ENCODE measurements at places on chromosomes 3 and 15.

- DNase-seq, result no peak
Measured at GRCh38 chr15:84001655-84002054, 233.9 kb upstream of the GOLGA6L4 start.

DNA sequence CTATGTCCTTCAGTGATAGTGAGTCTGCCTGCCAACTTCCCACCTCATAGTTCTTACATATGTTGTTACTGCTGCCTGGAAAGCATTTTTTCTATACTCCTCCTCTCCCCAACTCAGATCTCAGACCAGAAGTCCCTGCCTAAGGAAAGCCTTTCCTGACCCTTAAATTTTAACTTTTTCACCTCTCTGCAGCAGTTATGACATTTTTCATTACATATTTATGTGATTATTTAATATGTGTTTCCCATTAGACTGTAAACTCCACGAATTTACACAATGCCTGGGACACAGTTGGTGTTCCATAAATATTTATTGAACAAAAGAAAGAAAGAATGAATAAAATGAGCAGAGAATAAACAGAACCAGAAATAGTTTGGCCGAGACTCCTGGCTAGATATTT is 125.5 kb downstream of the MITF start:
- no peak for DNase-seq

GRCh38 chr3:194871143-194871863 is 185.6 kb downstream of the FAM43A start:
- DNase-seq, result no peak

- DNase-seq, result no peak
Measured at GRCh38 chr3:138112362-138112761, 3.0 kb downstream of the DZIP1L start.

- no peak for DNase-seq
Measured at GRCh38 chr3:181952929-181953328, 241.2 kb downstream of the SOX2 start.

GRCh38 chr3:194582196-194582905 is 50.9 kb downstream of the TMEM44 start:
- no peak for DNase-seq

DNA sequence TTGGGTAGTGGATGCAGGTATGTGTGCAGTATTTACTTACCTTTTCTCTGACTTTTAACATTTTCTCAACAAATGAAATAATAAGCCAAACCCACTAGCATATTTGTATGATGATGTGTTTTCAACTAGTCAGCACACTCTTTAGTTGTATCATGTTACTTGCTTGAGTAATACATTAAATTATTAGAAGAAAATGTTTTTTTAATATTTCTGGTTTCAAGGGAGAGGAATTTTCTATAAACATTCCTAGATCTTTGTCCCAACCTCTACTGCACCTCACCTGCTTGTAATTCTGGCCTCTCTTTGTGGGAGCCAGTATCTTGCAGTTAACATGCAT is 161.8 kb upstream of the CBLB start:
- no peak for DNase-seq

GRCh38 chr3:164897342-164897741 is 181.0 kb downstream of the SI start:
- DNase-seq, result no peak

GRCh38 chr15:58473724-58474123 is 41.9 kb downstream of the LIPC start:
- no peak for DNase-seq

GRCh38 chr3:48468329-48468731 is 21.8 kb downstream of the ATRIP start:
- no peak for DNase-seq

- no peak for DNase-seq
Measured at GRCh38 chr3:6600237-6600636, 260.7 kb upstream of the GRM7 start.

GRCh38 chr3:167318996-167319615 is 61.0 kb downstream of the ZBBX start:
- no peak for DNase-seq

DNA sequence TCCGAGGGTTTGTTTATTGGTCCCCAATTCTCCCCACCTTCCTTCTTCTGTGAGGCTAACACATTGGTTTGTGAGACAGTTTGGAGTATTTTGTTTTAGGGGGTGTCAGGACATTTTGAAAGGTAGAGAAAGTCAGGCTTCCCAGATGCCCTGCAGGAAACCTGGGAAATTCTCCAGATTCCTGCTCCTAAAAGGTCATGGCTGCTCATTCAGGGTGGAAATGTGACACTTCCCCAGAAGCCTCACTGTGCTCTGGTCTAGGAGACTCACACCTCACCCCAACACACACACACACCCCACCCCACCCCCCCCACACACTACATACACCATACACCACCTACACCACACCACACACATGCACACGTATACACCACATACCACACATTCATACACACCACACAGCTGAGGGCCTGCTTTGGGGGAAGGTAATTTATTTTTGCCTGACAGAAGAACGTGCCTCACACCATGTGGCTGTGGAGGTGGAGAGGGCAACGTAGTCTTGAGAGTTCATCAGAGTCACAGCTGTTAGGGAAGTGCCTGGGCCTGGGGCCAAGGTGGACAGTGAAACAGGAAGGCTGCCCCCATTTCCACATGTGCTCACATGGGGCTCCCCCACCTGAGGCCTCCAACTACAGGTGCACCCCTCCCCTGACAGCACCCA is 40.4 kb upstream of the LIMD1 start:
- no peak for DNase-seq

DNA sequence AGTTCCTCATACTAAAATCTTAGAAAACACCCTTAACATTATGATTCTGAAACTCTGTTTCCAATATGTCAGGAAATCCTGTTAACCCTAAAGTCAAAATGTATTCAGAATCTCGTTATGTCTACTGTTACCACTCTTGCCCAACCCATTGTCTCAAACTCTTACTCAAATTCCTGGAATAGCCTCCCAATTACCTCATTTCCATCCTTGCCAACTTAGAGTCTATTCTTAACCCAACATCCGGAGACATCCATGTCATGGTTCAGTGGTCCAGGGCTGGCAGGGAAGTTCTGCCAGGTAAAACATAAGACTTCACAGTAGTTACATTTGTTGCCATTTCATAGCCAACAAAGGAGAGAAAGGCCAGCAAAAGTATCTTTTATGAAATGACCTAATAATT is 593.9 kb downstream of the PYDC2 start:
- no peak for DNase-seq

GRCh38 chr3:7106635-7107034 is 245.7 kb downstream of the GRM7 start:
- DNase-seq, result no peak

GRCh38 chr3:52404391-52404790 is 40.5 kb downstream of the SEMA3G start:
- DNase-seq, result no peak

- no peak for DNase-seq
Measured at GRCh38 chr3:129106320-129106719, 15.3 kb downstream of the RAB43 start.

GRCh38 chr3:155323063-155323666 is 29.7 kb upstream of the STRIT1 start:
- no peak for DNase-seq

- DNase-seq, result no peak
Measured at GRCh38 chr15:23411841-23412240, 35.2 kb downstream of the GOLGA6L2 start.

DNA sequence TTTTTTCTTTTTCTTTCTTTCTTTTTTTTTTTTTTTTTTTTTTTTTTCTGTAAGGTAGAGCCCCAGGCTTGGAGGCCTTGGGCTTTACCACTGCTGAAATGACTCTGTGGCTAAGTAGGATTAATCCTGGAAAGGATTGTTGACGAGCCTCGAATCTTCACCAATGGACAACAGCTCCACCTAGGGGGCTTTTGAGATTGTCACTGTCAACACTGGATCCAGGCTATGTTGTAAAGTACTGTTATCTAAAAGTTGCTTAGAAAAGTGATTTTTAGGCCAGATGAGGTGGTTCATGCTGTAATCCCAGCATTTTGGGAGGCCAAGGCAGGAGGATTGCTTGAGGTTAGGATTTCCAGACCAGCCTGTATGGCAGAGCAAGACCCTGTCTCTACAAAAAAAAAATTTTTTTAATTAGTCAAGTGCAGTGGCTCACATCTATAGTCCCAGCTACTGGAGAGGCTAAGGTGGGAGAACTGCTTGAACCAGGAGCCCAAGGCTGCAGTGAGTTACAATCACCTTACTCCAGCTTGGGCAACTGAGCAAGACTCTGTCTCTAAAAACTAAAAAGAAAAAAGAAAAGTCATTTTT is 41.6 kb downstream of the KLHL18 start:
- DNase-seq, result peak; percentile 18

DNA sequence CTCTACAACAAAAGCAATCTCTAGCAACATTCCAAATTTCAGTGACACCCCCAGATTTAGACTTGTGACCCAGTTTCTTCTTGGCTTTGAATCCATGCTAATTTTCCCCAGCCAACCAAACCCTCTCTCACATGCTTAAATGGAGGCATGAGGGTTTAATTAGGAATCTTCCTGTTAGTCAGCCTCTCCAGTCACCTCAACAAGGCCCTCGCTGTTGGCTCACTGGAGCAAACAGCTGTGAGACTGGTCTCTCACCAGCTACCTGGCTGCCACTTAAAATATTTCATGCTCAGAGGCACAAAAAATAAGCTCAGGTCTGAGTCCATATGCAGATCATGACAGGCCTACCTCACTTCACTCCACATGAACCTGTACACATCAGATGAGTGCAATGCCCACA is 630.4 kb upstream of the ADAMTS9 start:
- no peak for DNase-seq

- DNase-seq, result no peak
Measured at GRCh38 chr3:143220741-143221140, 101.2 kb downstream of the CHST2 start.

- no peak for DNase-seq
Measured at GRCh38 chr3:48275287-48276027, 34.6 kb downstream of the ZNF589 start.

GRCh38 chr15:57506422-57506821 is 85.3 kb upstream of the MYZAP start:
- DNase-seq, result no peak

GRCh38 chr3:160618878-160619277 is 53.5 kb upstream of the KPNA4 start:
- DNase-seq, result no peak

DNA sequence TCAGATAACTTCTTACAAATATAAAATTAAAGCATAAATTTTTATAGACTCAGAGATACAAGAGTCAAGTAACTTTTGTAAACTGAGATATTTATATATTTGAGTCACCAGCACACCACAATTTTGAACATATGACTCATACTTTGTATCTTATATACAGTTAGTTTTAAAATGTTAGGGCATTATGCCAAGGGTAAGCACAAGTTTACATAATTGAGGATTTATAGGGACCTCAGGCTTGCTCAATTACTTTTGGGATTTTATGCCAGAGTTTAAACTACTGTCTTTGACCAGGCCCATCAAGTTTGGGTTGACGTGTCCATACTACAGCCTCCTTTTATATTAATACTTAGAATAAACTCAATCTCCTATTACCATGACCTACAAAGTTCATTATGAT is 7.4 kb upstream of the FGF7 start:
- DNase-seq, result no peak

DNA sequence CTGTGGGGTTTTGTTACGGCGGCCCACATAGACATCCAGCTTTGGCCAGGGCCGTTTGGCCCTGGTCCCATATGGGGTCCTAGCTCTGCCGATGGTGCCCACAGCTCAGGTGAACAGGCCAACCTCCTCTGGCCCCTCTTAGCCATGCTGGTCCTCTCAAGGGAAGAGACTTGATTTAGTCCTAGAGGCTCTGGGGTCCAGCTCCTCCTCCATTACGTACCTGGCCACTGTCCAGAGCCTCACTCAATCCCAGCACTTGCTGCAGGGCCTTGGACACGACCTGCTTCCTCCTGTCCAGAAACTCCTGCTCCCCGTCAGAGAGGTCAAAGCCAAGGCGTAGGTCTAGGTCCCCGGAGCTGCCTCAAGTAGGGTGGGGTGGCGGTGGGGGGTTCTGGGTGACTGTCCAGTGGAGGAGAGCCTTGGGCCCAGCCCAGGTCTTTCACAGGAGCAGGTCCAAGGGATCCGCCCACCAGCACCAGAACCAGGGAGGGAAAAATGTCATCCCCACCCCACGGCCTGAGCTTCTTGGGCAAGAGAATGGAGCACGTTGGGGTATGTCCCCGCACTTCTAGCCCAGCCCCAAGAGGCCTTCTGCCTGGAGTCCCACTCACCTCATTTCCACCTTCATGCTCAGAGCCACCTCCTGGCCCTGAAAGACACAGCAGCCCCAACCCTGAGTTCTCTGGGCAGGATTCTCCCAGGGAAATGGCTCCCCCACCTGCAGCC is 6.8 kb downstream of the PLA2G4F start:
- no peak for DNase-seq

DNA sequence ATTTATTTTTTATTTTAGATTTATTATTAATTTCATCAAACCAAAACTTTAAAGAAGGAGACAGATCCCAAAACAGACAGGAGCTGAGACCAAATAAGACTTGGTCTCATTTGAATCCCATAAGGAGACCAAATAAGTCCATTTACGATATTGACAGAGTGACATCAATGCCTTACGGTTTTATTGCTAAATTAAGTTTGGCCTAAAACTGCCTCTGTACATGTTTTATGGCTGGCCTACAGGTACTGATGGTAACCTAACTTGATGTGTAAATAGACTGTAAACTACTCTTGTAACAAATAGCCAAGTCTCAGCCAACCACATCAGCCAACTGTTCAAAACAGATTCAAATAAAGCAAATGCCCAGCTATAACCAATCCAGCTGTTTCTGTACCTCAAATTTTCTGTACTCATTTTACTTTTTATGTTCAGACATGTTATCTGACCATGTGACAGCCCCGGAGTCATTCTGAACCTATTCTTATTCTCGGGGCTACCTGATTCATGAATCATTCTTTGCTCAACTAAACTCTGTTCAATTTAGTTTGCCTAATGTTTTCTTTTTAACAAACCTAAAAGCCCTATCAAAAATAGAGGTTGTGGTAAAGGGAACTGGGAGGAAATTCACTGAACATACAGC is 89.4 kb upstream of the CDAN1 start:
- no peak for DNase-seq

DNA sequence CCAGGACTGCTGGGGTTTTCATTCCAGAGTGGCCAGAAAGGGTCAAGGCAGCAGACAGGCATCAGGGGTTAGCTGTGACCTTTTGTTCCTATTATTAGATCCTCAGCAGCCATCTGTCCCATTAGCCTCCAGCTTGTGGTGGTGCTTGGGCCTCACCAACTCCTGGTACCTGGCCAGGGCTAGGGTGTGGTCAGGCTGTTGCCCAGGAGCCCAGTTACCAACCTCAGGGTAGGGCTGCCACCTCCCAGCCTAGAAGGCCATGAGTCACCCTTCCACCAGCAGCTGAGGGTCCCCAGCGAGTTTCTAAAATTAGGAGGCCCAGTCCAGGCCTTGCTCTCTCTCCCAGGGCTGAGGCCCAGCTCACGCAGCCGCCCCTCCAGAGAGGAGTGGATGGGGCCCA is 12.2 kb downstream of the TMEM43 start:
- no peak for DNase-seq

GRCh38 chr3:162489853-162490252 is 993.2 kb downstream of the OTOL1 start:
- no peak for DNase-seq

- DNase-seq, result no peak
Measured at GRCh38 chr3:57900786-57901185, 107.4 kb upstream of the FLNB start.

GRCh38 chr15:64640146-64640871 is 135.1 kb downstream of the RBPMS2 start:
- DNase-seq, result no peak

All from activated T-helper 1 cell treated with Interleukin-2 at 50 U/mL for 16 hours (primary cell).